ENCODE measurements at places on chromosomes 3 and 15.
A peak's percentile ranks its signal among the peaks of the same experiment; 100 is the strongest.

DNA sequence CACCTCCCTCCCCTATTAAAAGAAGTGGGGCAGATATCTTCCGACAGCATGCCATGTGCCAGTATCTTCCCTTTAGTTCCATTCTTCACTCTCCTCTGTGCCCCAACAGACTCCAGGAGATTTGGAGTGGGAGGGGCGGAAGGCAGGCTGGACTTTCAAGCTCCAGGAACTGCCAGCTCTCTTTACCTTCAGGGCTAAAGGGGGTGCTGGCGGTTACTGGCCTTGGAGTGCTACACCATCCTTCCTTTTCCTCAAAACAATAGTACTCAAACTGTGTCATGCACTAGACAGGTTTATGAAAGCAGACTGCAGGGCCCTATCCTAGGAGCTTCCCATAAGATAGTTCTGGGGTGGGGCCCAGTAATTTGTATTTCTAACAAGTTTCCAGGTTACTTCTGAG, 6.0 kb downstream of the LINS1 start:
- DNase-seq: no peak

DNA sequence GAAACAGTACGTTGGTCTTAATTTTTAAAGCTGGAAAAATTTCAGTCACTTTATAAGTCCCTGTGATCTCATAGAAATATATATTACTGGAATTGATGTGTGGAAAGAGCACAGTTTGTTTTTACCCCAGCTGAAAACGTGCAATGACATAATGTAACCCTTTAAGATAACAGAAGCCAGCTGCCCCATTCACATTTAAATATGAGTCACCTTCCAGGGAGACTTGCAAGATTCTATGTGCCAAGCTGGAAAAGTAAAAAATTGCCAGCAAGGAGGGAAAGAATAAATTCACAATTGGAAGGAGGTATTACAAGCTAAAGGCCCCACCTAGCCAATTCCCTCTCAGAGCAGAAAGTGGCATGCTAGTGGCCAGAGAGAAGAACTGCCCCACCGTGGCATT, 50.2 kb downstream of the SAMMSON start:
- DNase-seq: no peak

GRCh38 chr3:133384331-133385027, 15.4 kb upstream of the BFSP2 start:
- DNase-seq: peak; percentile 25

DNA sequence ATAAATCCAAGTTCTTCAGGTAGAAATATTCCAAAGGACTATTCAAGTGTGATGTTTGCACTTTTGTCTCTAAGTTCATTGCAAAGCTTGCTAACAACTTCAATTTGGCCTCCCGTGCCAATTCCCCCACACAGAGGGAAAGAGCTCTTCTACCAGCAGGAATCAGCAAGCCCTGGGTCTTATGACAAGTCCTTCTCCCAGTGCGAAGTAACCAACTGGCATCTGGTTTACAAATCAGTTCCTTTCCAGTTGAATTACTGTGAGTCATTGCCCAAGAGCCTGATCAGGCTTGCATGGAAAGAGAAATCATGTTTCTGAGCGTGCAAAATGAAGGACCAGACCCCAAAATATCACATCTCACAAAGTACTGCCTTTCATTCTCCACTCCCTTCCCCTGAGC, 62.7 kb upstream of the SLCO3A1 start:
- no peak for DNase-seq

DNA sequence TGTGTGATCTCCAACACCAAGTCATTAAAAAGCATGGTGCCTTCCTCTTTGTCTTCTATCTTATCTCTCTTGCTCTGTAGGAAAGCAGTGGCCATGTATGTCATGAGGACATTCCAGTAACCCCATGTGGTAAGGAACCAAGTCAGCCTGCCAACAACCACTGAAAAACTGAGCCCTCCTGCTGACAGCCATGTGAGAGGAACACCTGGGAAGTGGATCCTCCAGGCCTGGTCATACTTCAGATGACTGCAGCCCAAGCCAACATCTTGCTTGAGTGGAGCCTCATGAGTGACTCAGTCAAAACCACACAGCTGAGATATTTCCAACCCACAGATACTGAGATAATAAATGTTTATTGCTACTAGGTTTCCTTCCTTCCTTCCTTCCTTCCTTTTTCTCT, 597.3 kb downstream of the ZIC1 start:
- no peak for DNase-seq

DNA sequence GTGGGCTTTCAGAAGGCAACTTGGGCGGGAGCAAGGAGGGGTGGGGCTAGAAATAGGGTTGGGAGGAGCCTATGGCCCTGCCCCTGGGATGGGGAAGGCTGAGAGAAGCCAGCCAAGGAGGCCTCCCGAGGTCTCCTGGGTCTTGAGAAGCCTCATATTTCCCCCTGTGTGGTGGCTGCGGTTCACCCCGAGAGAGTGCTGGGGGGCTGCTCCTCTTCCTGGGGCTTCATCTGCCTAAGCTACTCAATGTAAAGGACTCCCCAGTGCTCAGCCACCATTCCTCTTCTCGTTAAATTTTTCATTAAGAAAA, 174.3 kb downstream of the SMAD6 start:
- DNase-seq: no peak

- peak; percentile 35 for DNase-seq
Measured at GRCh38 chr3:104519468-104520227, 847.1 kb upstream of the ALCAM start.

- no peak for DNase-seq
Measured at GRCh38 chr3:193774272-193774915, 181.4 kb downstream of the OPA1 start.

Measured in iPS DF 19.7 (cell line).